ENCODE measurements at places on chromosomes 12 and 14. TPM values are rescaled to one million over a fixed set of nuclear protein-coding genes. Genes with fewer than 3 reads are reported as not detected.

The TMEM233 gene
- not detected for total RNA-seq

The VRTN gene
- not detected for total RNA-seq

The OLR1 gene
- 0.25 TPM for total RNA-seq

The SCNN1A gene
- 136 TPM for total RNA-seq

The PTCSC3 gene
- total RNA-seq: not detected

The PXN gene
- 256 TPM for total RNA-seq

The CMKLR1 gene
- total RNA-seq: 0.12 TPM

The TEX52 gene
- not detected for total RNA-seq

The TAS2R20 gene
- 1.1 TPM for total RNA-seq

The KRT80 gene
- total RNA-seq: 27.4 TPM

The SRRM4 gene
- total RNA-seq: not detected

The RNF212B gene
- not detected for total RNA-seq

The SLC6A13 gene
- 0.72 TPM for total RNA-seq

The CRY1 gene
- total RNA-seq: 11.6 TPM

The MAP3K9 gene
- total RNA-seq: 18.6 TPM

The AMDHD1 gene
- total RNA-seq: 0.47 TPM

The TRHDE gene
- total RNA-seq: not detected

The SVOP gene
- total RNA-seq: not detected

The KRT77 gene
- total RNA-seq: not detected

The EVL gene
- total RNA-seq: 52.5 TPM

The CLEC1A gene
- total RNA-seq: not detected

The LRP1 gene
- 25.3 TPM for total RNA-seq

The ANO2 gene
- total RNA-seq: not detected

The HOMEZ gene
- 6.6 TPM for total RNA-seq

The ARHGDIB gene
- total RNA-seq: 7.7 TPM

The PAPLN gene
- total RNA-seq: 2.8 TPM

The KRT3 gene
- total RNA-seq: not detected

The DMAC2L gene
- 16.3 TPM for total RNA-seq

The TPPP2 gene
- not detected for total RNA-seq

The DTX3 gene
- total RNA-seq: 1.7 TPM

The LALBA gene
- not detected for total RNA-seq

The SERPINA4 gene
- total RNA-seq: not detected

The MYF5 gene
- total RNA-seq: not detected

The BHLHE41 gene
- 3.4 TPM for total RNA-seq
